Fibroblast of skin of right biceps (primary cell): ENCODE measurements at places on chromosomes 2 and 18.

DNA sequence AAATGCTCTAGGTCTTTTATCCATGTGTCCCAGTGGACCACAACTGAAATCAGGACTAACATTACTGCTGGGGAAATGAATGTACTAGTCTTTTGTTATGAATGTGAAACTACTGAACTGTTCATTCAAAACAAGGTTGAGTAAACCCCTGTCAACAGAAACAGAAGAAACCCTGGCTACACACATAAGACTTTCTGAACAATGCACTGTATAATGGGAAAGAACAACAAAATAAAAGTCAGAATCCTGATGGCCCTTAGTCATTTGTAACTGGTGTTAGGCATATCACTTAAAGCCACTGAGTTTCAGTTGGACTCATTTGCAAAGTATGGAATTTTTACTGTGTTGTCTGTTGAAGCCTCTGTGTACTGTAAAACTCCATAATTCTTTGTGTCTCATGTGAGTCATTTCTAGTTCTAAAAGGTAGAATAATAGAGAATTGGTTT is 77.0 kb upstream of the UBXN4 start:
- DNase-seq: peak; percentile 44

DNA sequence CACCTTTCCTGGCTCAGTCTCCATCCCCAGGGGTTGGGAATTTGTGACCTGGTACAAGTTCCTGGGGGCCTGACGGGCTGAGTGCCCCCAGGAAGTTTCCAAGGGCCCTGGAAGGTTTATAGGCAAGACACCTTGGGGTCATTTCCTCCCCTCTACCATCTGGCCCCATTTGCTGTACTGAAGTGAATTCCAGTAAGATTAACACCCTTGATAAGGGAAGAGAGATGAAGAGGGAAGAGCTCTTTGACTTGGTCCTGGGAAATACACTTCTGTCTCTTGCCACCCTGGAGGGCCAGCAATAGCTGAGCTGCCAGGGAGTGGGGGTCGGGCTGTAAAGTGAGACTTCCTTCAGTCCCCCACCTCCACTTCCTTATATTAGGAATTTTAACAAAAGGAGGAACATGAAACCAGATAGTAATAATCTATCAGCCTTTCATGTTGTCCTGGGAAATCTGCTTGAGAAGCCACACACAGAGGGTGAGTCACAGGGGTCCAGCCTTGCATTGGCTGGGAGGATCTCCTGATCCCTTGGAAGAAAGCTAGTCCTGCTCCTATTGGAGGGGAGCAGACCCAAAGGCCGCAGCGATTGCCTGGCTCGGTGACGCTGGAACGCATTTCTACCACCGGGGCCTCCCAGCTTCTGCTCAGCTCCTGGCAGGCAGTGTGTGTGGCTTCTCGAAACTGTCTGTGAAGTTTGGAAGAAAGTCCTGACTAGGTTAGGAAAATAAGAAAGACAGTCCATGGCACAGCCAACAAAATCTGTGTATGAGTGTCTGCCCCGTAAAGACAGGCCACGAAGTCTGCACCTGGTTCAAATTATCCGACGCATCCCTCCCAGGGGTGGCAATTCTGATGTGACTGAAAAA is 87.3 kb downstream of the ACAA2 start:
- peak; percentile 99 for DNase-seq

GRCh38 chr2:213710164-213710563 is 425.9 kb downstream of the SPAG16 start:
- no peak for DNase-seq

- no peak for DNase-seq
These were observed 1853.7 kb upstream of the CELF4 start for GRCh38 chr18:39419315-39419714.

- no peak for DNase-seq
These were observed 115.6 kb downstream of the IRS1 start for GRCh38 chr2:226683944-226684562.
